ENCODE measurements at places on chromosomes 2 and 18. TPM values are rescaled to one million over a fixed set of nuclear protein-coding genes. Genes with fewer than 3 reads are reported as not detected.

Gene FN1
- 292 TPM for total RNA-seq

DNA sequence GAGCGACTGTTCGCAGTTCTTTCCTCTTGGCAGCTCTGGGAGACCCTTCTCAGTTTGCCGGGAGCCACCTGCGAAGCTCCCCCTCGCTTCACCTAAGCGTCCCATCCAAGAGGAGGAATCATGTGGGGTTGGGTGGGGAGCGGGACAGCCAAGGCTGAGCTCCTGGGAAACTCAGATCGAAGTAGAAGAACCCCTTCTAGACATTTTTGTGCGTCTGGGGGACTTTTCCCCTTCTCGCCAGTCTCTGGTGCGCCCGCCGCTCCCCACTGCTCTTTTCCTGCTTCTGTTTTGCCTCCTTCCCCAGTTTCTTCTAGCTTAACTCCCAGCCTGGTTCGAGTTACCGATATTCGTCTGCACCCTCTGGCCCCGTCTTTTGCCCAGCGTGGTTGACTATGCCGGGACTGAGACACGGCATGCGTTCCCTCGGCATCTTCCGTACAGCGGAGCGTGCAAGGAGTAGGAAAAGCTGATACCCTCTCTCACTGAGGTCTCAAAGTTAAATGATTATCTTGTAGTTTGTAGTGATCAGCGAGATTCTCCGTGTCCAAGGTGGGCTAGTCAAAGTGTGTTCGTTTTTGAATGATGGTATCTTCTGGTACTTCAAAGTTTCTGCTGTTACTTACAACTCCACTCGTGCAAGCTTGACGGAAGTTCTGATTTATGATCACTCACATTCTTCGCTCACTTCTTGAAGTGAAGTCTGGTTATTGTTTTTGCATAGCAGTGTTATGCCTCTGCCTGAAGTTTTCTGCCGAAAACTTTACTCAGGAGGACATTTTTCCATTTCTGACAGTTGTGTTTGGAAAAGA lies 664 bp downstream of the CAMKMT start:
- DNase-seq = peak; percentile 89

- DNase-seq = peak; percentile 75
Observed at GRCh38 chr2:237124820-237125219, 39.1 kb downstream of the COPS8 start.

Gene LYPD1
- not detected for total RNA-seq

GRCh38 chr18:32552421-32553030 lies 81.8 kb upstream of the GAREM1 start:
- no peak for DNase-seq

Gene MYO7B
- total RNA-seq = not detected

Gene KCNK3
- 10.6 TPM for total RNA-seq

Gene IL18R1
- 4.9 TPM for total RNA-seq

DNA sequence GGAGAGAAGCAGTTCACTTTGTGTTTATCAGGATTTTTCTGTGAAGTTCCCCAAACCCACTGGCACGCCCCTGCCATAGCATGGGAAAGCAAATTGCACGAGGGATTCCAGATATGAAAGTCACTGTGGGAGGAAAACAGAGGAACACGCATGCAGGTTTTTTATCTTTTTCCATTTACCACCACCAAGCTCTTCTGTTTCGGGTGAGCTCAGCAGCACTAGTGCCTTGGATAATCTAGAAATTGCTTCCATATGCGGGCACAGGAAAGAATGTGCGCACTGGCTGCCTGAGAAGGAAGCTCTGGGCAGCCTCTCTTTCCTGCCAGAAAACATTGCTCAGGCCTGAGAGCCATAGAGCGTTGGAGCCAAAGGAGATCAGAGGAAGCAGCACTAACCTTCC lies 65.9 kb upstream of the WIPF1 start:
- DNase-seq = no peak

- no peak for DNase-seq
Observed at GRCh38 chr18:23921716-23922285, 92.8 kb upstream of the TTC39C start.

GRCh38 chr2:158567208-158567607 lies 110.5 kb downstream of the PKP4 start:
- no peak for DNase-seq

DNA sequence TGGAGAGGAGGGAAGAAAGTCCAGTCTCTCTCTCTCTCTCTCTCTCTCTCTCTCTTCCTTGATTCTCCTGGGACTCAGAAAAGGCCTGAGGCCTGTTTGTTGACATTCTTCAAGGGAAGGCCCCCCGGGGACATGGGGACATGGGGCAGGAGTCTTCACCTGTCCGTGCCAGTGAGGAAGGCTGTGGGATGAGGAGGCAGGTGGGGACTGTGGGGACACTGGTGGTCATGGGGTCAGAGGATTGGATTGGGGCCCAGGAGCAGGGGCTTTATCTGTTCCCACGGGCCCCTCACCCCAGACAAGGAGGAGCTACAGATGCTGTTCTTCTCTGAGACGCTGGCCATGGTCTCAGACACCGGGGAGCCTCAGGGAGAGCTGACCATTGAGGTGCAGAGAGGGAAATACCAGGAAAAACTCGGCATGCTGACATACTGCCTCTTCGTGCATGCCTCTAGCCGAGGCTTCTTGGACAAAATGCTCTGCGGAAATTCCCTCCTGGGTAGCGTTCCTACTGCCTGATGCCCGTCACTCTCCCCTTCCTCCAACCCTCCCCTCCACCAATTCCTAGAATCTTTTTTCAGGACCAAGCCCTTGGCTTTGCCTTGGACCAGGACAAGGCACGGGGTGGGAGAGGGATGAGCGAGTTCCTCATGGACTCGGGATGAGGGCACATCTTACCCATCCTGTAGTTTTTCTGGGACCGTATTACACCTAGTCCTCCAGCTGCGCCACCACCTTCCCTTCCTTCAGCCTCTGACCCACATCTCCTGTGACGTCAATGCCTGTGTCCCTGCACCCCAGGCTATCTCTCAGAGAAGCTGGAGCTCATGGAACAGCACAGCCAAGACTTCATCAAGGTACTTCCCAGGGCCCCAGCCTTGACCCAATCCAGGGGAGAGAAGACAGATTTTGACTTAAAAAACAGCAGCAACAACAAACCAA lies 850 bp downstream of the CATIP start:
- DNase-seq = no peak

Gene ENOSF1
- total RNA-seq = 53.5 TPM

DNA sequence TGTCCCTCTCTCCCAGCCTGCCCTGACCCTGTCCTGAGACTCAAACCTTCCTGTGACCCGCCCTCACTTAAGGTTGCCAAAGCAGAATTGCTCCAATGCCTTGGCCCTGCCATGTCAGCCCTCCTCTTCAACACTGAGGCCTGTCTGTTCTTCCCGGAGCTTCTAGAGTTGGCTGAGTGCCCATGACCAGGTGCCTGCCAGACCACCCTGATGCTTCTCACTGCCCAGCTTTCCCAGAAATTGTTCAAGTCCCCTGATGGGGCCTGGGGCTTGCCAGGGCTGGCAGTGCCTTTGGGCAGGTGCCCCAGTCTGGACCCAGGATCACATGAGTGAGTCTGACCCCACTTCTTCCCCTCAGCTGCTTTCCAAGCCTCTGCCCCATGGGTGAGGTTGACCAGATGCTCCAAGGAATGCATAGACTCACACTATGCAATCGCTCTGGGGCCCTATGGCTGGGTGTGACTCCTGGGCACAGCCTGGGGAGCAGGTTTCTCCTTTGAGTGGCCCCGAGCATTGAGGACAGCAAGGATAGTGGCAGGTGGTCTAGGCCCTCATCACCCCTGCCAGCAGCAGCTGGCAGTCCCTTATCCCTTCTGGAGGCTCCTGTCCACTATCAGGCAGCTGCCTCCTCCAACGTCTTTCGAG lies 3.1 kb upstream of the INPP5D start:
- DNase-seq = no peak

Gene SCN3A
- 2.0 TPM for total RNA-seq

- DNase-seq = no peak
Observed at GRCh38 chr2:69674316-69674670, 30.8 kb upstream of the AAK1 start.

GRCh38 chr18:59202258-59202820 lies 17.6 kb upstream of the GRP start:
- no peak for DNase-seq

- no peak for DNase-seq
Observed at GRCh38 chr18:11665587-11665986, 23.5 kb upstream of the GNAL start.

DNA sequence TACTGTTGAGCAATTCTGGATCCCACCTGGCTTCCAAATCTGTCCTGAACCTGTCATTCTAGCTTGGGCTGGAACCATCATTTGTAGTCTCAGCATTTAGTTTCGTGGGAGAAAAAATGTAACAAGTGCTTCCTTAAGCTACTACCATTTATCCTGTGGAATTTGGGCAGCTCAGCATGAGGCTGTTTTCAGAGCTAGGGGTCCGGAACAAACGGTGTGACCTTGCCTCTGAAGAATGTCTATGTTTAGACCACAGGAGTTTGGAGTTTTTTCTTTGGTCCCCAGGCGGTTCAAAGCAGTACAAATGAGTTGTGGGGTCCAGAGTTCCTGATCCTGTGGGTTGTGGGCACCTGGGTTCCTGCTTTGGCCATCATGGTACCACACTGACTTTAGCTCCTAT lies 59.1 kb upstream of the TMEM178A start:
- DNase-seq = no peak

DNA sequence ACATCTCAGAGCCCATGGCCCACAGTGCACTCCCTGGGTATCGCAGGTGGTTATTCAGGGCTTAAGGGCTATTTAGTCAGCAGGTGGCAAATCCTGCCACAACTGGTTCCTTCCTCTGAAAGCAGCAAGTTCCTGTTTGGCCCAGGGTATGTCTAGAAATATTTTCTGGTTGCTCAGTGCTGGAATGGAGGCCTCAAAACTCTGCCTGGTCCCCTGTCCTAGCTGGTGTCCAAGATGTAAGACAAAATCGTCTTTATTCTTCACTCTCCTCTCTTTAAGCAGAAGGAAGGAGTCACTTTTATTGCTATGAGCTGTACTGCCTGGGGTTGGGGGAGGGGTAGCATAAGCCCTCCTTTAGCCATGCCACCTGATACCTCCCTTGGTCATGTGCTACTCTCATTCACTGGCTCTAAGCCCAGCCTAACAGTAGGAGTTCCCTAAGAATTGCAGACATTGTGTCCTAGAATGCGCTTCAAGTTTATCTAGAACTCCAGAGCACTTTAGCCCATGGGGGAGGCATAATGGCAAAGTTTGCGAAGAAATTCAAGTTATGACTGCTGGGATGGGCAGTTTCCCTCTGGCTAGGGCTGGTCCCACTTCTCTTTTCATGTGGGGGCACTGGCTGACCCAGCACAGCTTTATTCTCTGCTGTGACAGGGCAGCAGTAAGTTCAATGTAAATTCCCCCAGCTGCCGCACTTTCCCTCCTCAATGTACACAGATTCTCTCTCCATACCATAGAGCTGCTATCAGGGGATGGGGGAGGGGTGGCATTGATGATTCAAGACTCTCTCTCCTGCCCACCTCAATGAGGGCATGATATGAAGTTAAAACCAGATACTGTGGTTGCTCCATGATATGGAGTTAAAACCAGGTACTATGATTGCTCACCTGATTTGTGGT lies 27.1 kb upstream of the CWC22 start:
- no peak for DNase-seq

GRCh38 chr2:174446531-174446930 lies 40.3 kb downstream of the GPR155 start:
- no peak for DNase-seq

Gene PRKAG3
- total RNA-seq = not detected

DNA sequence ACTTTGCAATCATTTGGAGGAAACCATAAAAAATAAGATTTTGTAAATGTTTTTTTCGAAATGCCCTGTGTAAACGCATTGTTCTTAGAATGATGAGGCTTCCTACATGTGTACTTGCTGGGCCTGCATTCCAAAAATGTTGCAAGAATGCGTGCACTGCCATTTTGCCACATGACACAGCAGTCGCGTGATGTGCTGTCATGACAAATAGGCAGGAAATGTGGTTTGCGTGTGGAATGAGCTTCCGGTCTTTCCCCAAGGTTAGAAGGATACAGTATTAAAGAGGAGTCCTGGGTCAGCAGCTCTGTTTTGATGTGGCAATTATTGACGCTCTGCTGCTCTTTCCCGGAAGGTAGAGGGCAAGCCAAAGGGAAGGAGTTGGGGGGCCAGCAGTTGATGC lies 18.1 kb upstream of the SERPINB2 start:
- DNase-seq = no peak

Gene RETSAT
- total RNA-seq = 62.1 TPM

GRCh38 chr18:51235009-51235789 lies 37.7 kb upstream of the MEX3C start:
- no peak for DNase-seq

GRCh38 chr2:135663148-135663700 lies 78.4 kb upstream of the UBXN4 start:
- no peak for DNase-seq

GRCh38 chr18:5914951-5915350 lies 19.6 kb upstream of the TMEM200C start:
- no peak for DNase-seq

Gene GAL3ST2
- total RNA-seq = 0.98 TPM

DNA sequence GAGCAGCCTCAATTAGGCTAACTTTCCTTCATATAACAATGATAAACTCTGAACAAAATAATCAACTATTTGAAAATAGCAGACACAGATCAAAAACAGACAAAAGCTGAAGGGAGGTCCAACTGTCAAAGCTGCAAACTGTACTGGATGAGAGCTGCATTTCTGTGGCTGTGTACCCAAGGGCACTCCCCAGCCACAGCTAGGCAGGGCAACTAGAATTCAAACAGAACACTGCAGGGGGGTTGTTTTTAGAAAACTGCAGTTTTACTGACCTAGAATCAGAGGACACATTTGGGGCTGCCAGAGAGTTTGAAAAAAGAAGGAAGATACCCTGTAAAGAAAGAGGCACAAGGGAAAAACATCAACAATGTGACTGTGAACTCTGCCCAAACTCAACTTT lies 56.8 kb downstream of the SMAD2 start:
- DNase-seq = no peak

DNA sequence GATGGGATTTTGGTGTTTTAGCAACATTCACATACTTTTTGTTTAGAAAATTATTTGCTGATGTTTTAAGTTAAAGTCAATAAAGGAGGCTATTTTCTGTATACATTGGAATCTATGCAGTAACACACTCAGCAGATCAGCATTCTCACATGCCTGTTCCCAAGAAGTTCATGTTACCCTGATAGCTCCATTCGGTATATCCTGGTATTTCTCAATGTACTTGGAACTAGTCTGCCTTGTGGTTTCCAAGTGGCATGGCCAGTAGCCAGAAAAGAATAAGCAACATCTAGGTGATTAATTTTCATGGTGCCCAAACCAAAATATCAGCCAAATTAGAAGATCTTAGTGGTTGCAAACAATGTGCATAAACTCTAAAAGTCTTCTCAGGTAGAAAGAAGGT lies 5.2 kb upstream of the NCAPH start:
- DNase-seq = no peak

GRCh38 chr18:45317948-45318640 lies 297.2 kb upstream of the SLC14A2 start:
- DNase-seq = no peak

DNA sequence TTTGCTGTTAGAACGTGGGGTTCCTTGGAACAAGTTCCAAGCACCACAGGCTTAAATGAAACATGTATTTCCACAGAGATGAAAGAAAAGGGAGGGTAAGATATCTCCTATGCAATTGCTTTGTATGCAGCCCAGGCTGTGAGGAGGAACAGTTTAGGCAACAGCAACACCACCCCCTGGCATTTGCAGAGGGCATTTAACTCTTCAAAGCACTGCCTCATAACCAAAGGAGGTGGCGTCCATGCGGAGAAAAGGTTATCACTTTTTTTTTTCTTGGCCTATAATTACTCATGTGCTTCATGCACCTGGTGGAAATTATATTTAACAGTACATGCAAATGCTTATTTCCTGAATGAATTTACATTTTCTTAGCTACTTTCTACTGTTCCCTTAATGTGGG lies 286.0 kb downstream of the LPIN1 start:
- DNase-seq = no peak

Gene NFATC1
- 21.9 TPM for total RNA-seq
